ENCODE measurements at places on chromosomes 3 and 15. TPM values are rescaled to one million over a fixed set of nuclear protein-coding genes. Genes with fewer than 3 reads are reported as not detected.

The CFAP20DC gene
- total RNA-seq: 0.35 TPM

The FRMD4B gene
- 9.9 TPM for total RNA-seq

- no peak for DNase-seq
Observed at GRCh38 chr15:52208306-52208946, 17.2 kb upstream of the GNB5 start.

DNA sequence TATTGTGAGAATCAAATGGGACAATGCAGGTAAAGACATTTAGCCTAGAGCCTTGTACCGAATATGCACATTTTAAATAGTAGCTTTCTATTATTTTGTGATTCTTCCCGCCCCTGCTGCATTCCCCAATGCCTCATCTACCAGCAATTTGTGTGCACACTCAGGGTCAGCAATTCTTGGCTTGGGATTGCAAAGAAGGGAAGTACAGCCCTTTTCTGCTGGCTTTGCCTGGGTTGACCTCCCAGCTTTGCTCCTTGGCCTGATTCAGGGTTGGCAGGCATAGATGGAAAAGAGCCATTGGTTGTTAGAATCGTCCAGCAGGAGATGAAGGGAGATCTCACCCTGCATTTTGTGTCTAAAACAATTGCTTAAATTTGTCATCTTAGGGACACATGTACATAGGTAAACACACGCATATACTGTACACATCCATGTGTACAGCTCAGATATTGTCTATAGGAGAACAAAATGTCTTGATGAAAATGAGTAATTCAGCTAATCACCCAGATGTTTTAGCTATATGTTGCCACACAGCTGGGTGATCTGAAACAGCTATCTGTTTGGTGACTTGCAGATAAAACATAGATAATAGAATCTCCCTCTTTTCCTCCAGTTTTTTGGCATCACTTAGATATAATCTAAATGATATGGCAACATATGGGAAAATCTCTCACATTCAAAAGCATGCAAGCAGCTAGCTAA, 340.9 kb upstream of the TBL1XR1 start:
- DNase-seq: no peak

DNA sequence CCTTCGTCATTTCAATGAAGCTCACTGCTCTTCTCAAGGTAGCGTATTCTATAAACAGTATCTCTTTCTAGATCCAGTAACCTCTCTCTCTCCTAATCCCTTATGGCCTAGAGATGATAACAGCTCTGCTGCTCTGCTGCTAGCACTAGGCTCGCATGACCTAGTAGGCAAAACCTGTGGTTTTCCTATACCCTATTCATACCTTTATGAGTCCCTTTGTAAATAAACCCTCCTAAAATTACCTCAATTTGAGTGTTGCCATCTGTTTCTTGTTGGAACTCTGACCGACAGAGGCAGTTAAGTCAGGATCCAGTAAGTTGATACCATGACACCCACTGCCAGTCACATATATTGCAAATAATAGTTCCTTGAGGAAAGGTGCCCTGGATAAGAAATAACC, 7.3 kb downstream of the CCDC14 start:
- no peak for DNase-seq

GRCh38 chr15:54482251-54482650, 504.0 kb downstream of the UNC13C start:
- DNase-seq: no peak
